ENCODE measurements at places on chromosomes 7 and 10.

GRCh38 chr7:5200561-5201235, 10.7 kb downstream of the WIPI2 start:
- no peak for DNase-seq

- DNase-seq = no peak
These were observed 10.5 kb downstream of the MKLN1 start for GRCh38 chr7:131338173-131338572.

DNA sequence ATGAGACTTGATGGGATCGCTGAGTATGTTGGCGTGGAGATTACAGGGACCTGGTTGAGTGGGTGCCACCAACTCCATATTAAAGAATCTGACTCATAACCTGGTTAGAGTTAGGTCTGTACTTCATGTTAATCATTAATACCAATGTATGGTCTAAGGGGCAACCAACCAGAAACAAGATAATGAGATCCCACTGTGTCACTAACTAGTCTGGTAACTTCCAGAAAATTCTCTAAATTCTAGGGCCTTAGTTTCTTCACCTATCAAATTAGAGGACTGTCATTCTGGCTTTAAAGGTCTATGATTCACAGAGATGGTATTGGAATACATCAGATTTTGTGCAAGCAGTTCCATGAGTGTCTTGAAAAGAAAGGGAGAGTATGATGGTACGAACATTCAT, 102.2 kb downstream of the SNX10 start:
- DNase-seq = no peak

DNA sequence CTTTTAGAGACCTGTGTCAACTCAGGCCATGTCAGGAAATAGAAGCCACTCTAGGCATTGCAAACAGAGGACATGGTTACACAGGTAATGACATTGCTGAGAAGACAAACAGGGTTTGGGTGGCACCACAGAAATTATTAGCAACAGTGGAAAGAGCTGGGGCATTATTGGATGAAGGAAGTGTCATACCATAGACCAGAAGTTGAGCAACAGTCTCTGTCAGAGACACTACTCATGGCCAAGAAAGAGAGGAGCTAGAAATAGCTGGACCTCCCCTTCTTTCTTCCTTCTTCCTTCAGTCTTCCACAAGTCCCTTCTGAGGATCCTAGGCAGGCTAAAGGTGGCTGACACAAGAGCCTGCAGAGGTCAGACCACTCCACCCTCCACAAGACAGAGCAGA, 4.2 kb upstream of the LIPA start:
- DNase-seq = peak; percentile 60

DNA sequence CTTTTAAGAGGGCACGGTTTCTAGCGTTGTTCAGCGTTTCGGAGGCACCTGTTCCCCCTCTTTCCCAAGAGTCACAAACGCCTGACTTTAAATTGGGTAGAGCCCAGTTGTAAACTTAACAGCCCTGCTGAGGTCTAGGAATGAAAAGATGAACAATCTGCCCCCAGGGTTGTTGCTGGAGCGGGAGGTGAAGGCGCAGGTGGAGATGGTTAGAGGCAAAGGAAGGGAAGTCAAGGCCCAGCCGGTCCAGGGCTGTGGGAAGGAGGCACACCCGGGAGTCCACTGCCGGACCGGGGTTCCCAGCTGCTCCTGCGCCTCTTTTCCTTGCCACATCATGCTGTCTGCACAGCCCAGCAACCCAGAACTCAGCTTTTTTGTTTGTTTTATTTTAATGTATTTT, 770 bp downstream of the PRXL2A start:
- DNase-seq = no peak

DNA sequence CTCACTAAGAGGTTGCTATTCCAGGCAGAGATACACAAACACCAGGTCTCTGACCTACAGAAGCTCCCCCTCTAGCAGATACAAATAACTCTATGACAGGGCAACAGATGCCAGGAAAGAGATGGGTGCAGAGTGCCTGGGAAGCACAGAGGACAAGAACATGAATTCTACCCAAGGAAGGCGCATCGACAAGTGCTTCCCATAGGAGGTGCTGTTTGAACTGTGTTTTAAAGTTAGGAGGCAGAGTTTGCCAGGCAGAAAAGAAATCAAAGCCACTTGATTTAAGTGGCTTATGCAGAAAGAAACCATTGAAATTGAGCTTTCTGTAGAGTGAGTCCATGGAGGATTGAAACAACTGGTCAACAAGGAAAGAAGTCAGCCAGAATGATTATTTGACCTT, 35.3 kb upstream of the EGR2 start:
- peak; percentile 37 for DNase-seq

- no peak for DNase-seq
These were observed 207.2 kb upstream of the SVIL start for GRCh38 chr10:29841724-29842649.

DNA sequence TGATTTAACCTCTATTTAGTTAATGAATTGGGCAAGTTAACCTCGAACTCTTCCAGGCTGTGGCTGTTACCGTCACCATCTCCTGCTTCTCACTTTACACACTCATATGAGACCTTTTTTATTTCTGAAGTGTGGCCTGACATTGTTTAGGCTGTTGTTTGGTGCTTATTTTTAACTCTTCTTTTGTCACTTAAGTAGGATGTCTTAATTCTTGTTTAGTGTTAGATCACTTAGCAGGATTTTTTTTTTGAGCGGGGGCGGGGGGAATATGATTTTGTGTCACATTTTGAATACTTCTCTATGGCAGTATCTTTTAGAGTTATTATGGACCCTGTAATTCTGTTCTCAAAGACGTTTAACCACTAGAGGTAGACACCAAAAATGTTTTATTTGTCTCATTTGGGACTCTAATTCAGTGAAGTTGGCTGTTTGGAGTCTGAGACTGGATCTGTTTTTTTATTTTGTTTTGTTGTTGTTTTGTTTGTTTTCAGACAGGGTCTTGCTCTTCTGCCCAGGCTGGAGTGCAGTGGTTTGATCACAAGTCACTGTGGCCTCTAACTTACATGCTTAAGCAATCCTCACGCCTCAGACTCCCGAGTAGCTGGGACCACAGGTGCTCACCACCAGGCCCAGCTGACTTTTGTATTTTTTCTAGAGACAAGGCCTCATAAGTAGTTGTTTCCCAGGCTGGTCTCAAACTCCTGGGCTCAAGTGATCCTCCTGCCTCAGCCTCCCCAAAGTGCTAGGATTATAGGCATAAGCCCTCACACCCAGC, 73.5 kb downstream of the CUX1 start:
- DNase-seq = peak; percentile 28

DNA sequence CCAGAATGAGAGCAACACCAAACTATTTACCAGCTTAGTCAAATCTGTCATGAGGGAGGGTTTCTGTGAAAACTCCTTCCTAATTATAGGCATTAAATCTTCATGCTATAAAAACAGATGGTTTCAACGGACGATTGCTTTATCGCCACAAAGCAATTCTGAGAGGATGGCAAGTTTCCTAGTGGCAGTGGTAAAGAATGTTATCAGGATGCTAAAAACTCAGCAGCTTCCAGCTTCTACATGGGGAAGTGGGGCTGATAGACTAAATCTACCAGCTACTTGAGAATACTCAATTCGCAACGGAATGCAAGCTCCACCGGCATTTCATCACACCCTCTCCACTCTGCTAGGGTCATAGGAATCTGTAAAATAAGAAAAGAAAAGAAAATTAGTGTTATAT, 41.8 kb downstream of the JCAD start:
- DNase-seq = no peak

DNA sequence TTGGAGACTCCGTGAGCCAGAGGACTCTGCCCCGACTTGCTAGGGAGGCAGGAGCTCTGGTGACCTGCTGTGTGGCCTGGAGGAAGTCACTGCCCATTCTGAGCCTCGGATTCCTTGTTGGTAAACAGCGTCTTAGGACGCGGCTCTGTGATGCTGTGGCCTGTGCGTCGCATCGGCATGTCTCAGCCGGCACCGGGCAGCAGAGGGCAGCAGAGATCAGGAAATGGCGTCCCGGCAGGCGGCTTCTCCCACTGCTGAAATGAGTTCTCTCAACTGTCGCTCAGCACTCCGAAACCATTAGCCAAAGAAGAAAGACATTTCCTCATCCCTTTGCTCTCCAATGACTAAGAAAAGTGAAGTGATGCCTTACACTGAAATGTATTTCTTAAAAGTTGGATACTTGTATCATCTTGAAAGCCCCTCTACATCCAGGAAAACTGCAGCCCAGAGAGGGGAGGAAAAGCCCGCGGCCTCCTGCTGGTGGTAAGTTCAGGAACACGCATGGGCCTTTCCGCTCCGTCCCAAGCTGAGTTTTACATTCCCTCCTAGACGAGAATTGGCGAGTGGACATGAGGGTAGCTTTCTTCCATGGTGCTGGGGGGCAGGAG, 91.7 kb downstream of the WDR11 start:
- peak; percentile 70 for DNase-seq

DNA sequence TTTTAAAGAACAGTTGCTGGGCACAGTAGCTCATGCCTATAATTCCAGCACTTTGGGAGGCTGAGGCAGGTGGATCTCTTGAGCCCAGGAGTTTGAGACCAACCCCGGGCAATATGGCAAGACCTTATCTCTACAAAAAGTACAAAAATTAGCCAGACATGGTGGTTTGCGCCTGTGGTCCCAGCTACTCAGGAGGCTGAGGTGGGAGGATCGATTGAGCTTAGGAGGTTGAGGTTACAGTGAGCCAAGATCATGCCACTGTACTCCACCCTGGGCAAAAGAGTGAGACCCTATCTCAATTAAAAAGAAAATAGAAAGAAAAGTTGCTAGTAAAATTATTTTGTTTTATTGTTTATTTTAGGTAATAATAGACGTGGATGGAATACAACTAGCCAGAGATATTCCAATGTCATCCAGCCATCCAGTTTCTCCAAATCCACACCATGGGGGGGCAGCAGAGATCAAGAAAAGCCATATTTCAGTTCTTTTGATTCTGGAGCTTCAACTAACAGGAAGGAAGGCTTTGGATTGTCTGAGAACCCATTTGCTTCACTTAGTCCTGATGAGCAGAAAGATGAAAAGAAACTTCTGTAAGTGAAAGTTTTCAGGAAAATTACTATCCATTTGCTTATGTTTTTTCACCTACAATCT, 3.0 kb downstream of the NUP42 start:
- DNase-seq = peak; percentile 76

DNA sequence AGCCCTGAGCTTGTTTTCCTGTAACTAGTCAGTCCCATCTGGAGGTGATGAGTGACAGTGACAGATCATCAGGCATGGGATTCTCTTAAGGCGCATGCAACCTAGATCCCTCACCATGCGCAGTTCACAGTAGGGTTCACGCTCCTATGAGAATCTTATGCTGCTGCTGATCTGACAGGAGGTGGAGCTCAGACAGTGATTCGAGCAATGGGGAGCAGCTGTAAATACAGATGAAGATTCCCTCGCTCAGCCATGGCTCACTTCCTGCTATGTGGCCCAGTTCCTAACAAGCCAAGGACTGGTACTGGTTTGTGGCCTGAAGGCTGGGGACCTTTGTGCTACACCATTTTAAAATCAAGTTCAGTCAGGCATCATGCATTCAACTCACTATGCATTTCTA, 221.7 kb downstream of the KIAA1217 start:
- DNase-seq = no peak

GRCh38 chr10:124041675-124042445, 51.5 kb downstream of the CHST15 start:
- no peak for DNase-seq

DNA sequence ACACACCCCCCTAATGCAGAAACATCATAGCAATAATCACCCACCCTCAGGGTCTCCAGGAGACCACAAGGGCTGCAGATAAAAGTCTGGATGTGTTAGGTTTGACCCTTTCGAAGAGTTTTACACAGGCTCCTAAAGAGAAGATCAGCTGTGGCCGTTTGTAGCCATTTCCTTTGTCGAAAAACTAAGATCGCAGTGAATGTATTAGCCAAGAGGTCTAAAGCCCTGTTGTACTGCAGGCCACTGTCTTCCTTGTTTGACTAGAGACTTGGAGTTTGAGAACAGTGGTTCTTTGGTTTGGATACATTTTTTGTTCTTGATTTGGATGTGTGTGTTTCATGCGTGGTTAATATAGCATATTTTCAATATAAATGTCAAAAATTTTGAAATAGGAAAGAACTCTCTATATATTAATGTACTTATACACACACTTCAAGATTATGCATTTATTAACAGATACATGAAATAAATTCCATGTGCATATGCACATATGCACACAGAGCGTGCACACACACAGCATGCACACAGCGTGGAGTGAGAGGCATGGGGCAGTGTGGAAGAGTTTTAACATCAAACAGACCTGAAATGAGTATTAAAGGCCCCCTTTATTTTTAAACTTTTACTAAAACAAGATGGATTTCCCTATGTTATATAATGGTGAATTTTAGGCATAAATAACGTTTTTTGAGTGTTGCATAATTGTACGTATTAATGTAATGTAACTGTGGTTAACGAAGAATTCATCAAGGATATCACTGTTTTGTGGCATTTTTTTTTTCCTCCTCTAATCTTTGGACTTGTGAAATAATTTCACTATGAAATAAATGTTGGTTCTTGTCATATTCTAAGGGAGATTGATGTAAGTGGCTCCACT, 2.2 kb downstream of the IKZF1 start:
- DNase-seq = peak; percentile 40

- no peak for DNase-seq
These were observed 47.6 kb upstream of the MGMT start for GRCh38 chr10:129419397-129419796.

DNA sequence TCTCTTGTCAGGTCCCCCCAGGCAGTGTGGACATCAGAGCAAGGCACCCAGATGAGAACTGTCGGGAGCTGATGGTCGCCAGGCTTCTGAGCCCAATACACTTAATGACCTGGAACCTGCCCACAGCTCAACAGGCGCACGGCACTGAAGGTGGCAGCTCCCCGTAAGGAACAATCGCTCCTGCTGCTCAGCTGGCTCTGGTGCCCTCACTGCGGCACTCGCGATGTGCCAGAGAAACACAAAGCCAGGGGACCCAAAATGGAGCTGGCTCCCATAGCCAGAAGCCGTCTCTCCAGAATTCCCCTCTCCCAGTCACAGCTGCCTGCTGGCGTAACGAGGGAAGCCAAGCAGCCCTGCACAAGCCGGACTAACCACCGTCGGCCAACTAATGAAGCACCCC, 6.3 kb downstream of the CALN1 start:
- no peak for DNase-seq

- DNase-seq = no peak
These were observed 3.7 kb downstream of the PGAM2 start for GRCh38 chr7:44061645-44062179.

DNA sequence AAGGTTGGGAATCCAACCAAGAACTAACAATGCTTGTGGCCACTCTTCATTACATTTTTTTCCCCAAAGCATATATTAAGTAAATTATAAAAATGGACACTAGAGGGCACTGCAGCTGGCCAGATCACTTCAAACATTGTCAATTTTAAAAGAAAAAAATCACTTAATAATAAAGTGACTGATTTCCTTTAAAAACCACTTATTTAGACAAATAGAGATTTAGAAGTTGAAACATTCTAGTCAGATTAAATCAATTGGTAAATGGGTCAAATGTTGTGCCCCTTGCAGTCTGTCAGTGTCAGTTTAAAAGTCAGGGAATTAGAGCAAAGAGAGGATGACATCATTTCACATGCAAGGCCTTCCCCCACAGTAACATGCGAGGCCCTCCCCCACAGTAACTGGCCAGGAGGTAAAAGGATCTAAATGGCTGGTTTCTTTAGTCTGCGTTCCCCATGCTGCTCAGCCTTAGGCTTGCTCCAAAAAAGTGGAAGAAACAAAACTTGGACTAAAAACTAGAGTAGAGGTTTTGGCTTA, 177.9 kb downstream of the SKAP2 start:
- DNase-seq = peak; percentile 95
